ENCODE measurements at places on chromosomes 7 and 10.

- no peak for DNase-seq
These were observed 132.6 kb downstream of the VPS50 start for GRCh38 chr7:93364806-93365205.

DNA sequence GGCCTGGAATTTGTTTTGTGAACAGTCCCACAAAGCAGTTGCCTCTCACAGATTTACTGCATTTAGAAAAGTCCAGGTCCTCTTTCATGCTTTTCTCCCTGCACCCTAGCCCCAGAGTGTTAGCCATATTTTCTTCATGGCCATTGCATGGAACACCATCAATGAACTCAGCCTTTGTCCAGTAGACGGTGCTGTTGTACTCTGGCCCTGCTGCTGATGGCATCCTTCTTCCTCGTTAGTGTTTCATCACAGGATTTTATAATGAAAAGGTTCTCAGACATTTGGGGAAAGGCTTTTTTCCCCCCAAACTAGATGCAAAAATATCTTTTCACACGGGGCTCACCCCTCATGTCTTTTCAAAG, 93.0 kb upstream of the SLC25A13 start:
- DNase-seq = peak; percentile 30

- no peak for DNase-seq
These were observed 126.0 kb downstream of the AASS start for GRCh38 chr7:122018032-122018431.

GRCh38 chr10:5314840-5315239, 49.9 kb upstream of the UCN3 start:
- DNase-seq = no peak

GRCh38 chr7:149873970-149874643, 338 bp downstream of the ATP6V0E2 start:
- no peak for DNase-seq

GRCh38 chr7:5681979-5682546, 99.4 kb downstream of the RNF216 start:
- DNase-seq = no peak

DNA sequence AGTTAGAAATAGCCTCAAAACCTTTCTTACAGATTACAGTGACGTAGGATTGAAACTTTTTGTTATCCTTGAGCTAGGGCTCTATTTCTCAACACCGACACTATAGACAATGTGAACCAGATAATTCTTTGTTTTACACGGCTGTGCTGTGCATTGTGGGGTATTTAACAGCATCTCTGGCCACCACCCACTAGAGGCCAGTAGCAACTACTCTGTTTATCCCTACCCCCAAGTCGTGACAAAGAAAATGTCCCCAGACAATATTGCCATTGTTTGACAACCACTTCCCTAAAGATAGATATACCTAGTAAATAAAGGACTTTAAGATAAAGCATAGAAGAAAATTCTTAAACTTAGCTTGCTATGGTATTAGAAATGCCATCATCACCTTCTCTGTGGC, 359.6 kb downstream of the ARL4A start:
- DNase-seq = no peak

- DNase-seq = peak; percentile 73
These were observed 96.4 kb upstream of the MDFIC start for GRCh38 chr7:114825423-114825951.

- no peak for DNase-seq
These were observed 1.9 kb downstream of the SFTPD start for GRCh38 chr10:79947083-79947415.

GRCh38 chr10:101354328-101355071, 535 bp downstream of the BTRC start:
- DNase-seq = peak; percentile 47

- DNase-seq = no peak
These were observed 923.6 kb downstream of the GATA3 start for GRCh38 chr10:8978100-8978499.

- DNase-seq = peak; percentile 75
These were observed 78.5 kb downstream of the LHPP start for GRCh38 chr10:124539935-124540641.
